ENCODE measurements at places on chromosomes 3 and 15. TPM values are rescaled to one million over a fixed set of nuclear protein-coding genes. Genes with fewer than 3 reads are reported as not detected.

The CCDC80 gene
- 0.02 TPM for polyA plus RNA-seq

The DZIP3 gene
- polyA plus RNA-seq: 8.9 TPM

The RBP2 gene
- not detected for polyA plus RNA-seq

The HIGD2B gene
- polyA plus RNA-seq: not detected

The STRIT1 gene
- not detected for polyA plus RNA-seq

The AGBL1 gene
- polyA plus RNA-seq: not detected

The MYH15 gene
- not detected for polyA plus RNA-seq

The CD96 gene
- 307 TPM for polyA plus RNA-seq

The TM6SF1 gene
- not detected for polyA plus RNA-seq

The EEFSEC gene
- polyA plus RNA-seq: 24.9 TPM

The P4HTM gene
- polyA plus RNA-seq: 32.8 TPM

The MGLL gene
- polyA plus RNA-seq: 2.2 TPM

The WNT7A gene
- polyA plus RNA-seq: 8.3 TPM

The GABRG3 gene
- polyA plus RNA-seq: not detected

DNA sequence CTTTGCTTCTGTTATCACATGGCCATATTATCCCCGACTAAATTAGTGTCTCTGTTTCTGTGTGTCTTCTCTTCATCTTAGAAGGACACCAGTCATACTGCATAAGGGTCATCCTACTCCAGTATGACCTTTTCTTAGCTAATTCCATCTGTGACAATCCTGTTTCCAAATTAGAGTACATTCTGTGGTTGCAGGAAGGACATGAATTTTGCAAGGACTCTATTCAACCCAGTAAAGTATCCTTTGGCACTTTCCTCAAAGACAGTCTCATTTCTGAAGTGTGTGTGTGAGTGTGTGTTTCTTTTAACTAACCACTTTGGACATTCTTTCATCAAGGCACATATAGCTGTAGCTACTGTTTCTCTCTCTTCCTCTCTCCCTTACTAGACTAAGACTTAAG, 15.2 kb upstream of the MME start:
- DNase-seq: no peak

- no peak for DNase-seq
These were observed 3.3 kb upstream of the WNT5A start for GRCh38 chr3:55490276-55490913.

DNA sequence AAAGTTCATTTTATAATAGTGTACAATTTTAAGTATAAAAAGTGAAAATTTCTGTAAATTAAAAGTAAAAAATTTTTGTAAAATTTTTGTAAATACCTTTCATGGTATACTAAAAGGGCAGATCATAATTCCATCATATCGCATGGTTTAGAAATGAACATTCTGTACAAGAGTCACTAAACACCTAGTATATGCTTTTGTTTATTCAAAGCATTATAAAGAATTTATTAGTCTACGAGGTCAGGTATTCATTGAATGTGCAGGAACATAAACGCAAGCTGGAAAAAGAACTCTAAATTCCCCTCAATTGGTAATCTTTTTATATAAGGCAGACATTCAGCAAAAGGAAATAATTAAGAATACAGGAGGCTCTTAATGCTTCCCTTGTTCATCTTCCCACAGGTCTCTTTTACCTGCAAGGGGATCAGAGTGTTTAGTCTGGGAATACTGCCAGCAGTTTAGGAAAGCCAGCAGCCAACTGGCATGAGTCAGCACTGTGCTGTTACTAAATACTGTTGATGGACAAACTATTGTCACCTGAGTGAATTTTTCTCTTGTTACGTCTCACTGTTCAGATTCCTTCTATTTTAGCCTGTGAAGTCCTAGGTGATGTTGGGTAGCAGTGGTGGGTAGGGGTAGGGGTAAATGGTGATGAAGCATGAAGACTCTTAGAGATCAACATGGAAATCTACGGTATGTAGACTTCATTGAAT, 70.1 kb downstream of the UQCC5 start:
- DNase-seq: no peak

DNA sequence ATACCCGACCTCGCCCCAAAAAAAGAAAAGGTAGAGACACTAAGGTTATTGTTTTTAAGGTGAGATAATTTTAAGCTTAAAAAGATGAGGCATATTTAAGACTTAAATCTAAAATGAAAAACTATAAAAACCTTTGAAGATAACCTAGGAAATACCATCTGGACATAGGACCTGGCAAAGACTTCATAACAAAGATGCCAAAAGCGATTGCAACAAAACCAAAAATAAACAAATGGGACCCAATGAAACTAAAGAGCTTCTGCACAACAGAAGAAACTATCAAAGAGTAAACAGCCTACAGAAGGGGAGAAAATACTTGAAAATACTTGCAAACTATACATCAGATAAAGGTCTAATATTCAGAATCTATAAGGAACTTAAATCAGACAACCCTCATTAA, 80.9 kb downstream of the TMCC1 start:
- no peak for DNase-seq

DNA sequence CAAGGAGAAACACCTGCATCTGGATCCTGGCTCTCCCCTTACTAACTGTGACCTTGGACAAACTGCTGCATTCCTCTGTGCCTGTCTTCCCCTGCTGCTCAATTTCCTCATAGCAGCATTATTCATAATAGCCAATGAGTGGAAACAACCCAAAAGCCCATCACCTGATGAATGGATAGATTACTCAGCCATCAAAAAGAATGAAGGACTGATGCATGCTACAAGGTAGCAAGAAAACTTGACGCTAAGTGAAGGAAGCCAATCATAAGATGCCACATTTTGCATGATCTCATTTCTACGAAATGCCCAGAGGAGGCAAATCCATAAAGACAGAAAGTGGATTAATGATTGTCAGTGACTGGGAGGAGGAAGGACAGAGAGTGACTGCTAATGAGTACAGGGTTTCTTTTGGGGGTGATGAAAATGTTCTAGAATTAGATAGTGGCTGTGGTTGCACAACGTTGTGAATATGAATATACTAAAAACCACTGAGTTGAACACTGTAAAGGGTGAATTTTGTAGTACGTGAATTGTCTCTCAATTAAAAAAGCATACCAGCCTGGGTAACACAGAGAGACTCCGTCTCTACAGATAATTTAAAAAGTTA, 11.2 kb downstream of the IGDCC4 start:
- DNase-seq: no peak

GRCh38 chr3:194713299-194714136, 27.8 kb downstream of the FAM43A start:
- DNase-seq: no peak

- no peak for DNase-seq
These were observed 30.6 kb upstream of the CERS3 start for GRCh38 chr15:100559330-100559729.

GRCh38 chr3:66693461-66694031, 192.7 kb upstream of the LRIG1 start:
- DNase-seq: no peak

DNA sequence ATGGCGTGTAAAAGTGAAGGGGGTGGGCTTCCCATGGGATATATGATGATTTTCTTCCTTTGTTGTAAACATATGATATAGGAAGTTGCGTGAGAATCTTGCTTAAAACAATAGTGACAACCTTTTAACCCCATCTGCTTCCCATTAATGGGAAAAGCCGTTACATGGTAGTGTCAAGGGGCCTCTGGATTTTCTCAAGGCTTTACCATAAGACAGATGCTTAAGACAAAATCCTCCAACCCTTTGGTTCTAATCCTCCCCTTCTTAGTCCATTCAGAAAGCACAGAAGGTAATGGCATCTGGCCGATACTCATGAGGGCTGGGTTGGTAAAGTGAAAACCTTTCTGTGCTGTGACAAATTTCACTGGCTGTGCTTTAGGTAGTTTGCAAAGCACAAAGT, 25.0 kb downstream of the DPH3 start:
- DNase-seq: no peak

GRCh38 chr3:139217633-139218032, 126.2 kb upstream of the MRPS22 start:
- no peak for DNase-seq

GRCh38 chr15:65902373-65902772, 33.1 kb downstream of the RAB11A start:
- DNase-seq: no peak

DNA sequence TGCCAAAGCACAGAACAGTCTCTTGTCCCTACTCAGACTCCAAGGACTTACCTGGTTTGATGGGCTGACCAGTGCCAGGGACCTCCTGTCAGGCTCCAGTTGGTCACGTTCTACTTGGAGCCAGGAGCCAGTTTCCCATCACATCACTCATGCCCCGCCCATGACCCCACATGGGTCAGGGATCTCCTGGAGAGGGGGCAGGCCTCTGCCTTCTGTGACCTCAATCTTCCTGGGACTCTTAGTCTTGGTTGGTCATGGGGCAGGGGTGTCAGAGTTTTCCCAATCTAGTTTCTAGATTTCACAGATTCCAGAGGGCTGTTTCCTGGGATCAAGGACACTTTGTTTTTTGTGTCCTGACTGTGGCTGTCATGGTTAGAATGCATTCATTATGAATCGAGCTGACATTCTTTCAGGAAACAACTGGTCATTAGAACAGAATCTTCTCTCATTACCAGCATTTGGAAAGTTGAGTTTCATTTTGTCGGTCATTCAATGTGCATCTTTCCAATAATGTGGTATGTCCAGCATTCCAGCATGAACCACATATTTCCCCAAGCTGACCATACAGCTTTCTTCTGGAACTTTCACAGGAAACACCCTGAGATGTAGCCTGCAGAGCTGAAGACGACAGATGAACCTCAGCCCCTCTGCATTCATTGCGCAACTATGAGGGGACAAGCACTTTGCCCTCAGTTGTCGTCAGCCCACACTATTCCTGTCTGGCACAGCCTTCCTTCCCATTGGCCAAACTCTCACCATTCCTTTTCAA, 19.8 kb downstream of the CYP19A1 start:
- DNase-seq: no peak

GRCh38 chr3:46489381-46489780, 8.4 kb upstream of the RTP3 start:
- DNase-seq: no peak

DNA sequence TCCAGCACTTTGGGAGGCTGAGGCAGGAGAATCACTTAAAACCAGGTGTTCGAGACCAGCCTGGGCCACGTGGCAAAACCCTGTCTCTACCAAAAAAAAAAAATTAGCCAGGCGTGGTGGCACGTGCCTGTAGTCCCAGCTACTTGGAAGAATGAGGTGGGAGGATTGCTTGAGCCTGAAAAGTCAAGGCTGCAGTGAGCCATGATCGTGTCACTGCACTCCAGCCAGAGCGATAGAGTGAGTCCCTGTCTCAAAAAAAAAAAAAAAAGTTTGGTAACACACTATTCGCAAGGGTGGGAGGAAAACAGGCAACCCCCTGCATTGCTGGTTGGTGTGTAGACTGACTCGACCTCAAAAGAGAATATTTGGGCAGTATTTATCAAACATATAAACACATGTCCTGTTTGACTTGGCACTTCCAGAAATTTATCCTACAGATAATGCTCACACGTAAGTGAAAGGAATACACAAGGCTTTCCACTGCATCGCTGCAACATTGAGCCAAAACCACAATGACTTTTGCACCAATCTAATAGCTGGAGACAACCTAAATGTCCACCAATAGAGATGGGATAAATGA, 3.1 kb upstream of the ANPEP start:
- no peak for DNase-seq

- DNase-seq: no peak
These were observed 464.1 kb upstream of the CBLB start for GRCh38 chr3:106332884-106333283.

- no peak for DNase-seq
These were observed 19.1 kb upstream of the PLCH1 start for GRCh38 chr3:155763870-155764463.

GRCh38 chr15:25180606-25181292, 226.0 kb downstream of the SNRPN start:
- DNase-seq: no peak

GRCh38 chr15:37135225-37135624, 34.9 kb upstream of the MEIS2 start:
- DNase-seq: no peak

DNA sequence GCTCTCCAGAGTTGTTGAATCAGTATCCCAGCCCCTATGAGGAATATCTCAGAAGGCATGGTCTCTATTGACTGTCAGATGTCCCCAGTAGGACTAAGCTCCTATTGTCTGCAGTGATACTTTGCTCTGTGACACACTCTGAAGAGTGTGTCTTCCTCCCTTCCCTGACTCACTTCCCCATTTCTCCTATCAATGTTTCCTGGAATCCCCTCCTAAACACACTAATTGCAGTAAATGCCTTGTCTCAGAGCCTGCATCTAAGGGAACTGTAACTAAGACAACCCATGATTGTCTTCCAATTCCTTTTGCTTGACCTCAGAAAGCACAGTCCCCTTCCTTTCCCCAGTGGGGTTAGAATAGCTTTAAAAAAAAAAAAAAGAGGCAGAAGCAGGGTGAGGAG, 397.3 kb upstream of the PROK2 start:
- DNase-seq: no peak

DNA sequence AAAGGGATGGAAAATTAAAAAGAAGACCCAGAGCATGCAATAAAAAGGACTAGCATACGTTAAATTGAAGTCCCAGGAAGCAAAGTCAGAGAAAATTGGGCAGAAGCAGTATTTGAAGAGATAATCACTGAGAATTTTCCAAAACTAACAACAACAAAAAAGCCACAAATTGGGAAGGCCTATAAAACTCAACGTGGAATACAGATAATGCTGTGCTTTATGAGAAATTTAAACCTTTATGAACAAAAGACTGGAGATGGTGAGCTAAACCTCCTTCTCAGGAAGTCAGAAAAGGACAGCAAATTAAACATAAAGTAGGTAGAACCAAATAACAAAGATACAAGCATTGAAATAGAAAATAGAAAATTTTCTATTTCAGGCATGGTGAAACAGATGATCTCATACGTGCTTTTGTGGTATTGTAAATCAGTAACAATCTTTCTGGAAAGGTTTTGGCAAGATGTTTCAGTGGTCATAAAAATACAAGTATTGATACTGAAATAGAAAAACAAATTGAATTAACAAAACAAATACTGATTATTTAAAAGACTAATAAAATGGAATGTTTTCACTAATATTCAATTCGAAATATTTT, 55.6 kb downstream of the LYSMD4 start:
- no peak for DNase-seq
